NCI-H1105 (cell line): ENCODE measurements at places on chromosomes 5 and 9.

DNA sequence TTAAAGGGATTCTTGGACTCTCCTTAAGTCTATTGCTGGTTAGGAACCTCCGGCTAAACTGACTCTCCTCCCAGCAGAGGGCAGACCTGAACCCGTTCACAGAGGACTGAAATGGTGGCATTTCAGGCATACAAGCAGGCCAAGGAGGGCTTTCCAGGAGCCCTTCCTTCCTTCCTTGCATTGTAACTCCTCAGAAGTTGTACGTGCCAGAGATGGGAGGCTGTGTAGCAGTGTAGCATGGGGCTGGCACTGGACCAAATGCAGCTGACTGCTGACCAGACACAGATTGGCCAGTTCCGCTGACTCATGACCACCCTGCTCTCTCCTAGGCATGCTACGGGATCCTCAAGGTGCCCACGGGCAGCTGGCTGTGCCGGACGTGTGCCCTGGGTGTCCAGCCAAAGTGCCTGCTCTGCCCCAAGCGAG is 36.4 kb downstream of the JADE2 start:
- DNase-seq: no peak

DNA sequence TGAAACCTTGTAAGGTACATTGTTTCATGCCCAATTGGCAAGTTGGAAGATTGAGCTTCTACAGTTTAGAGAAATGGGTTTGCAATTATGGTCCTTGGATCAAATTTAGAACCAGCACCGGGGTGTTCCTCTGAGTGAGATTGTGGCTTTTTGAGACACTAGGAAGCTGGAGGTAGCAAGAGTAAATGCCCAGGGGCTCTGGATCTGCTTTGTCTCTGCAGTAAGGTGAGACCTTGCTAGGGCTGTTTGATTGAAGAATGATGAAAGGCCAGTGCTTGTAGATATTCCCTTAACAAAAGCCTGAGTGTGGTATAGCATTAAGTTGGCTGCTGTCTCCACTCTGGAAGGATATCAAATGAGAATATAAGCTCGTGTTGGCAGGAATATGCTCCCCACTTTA is 36.0 kb downstream of the WWC1 start:
- DNase-seq: no peak

GRCh38 chr5:64612344-64612961 is 77.8 kb upstream of the SHISAL2B start:
- DNase-seq: peak; percentile 36

- DNase-seq: no peak
Measured at GRCh38 chr5:146001544-146002190, 65.3 kb downstream of the SH3RF2 start.

- DNase-seq: no peak
Measured at GRCh38 chr5:83524345-83524744, 52.8 kb downstream of the VCAN start.

DNA sequence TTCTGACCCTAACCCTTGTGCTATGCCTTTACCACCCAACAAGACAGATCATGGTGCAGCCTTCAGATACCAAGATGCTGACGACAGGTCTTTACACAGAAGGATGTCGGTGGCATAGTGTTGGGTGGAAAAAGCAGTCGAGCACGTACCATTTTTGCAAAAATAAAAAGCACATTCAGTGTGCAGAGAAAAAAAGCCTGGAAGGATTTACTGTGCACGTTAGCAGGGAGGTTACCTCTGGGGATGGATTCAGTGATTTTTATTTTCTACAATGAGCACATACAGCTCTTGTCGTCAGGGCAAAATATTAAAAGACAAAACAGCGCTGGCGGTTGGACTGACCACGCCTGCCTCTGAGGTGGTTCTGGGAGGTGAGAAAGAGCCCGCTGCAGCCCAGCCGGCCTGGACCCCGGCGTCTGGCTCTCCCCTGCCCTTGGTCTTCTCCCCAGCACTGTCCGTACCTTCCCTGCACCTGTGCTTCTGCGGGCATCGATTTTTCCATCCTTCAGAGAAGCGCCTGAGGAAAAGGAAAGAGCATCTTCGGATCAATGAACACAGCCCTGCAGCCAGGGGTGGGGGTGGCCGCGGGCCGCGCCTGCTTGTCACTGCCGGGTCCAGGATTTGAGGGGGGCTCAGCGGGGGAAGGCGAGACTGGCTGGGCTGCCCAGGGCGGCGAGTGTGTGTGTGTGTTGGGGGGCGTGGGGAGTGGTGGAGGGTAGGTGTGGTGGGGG is 200.0 kb upstream of the IER5L start:
- no peak for DNase-seq

DNA sequence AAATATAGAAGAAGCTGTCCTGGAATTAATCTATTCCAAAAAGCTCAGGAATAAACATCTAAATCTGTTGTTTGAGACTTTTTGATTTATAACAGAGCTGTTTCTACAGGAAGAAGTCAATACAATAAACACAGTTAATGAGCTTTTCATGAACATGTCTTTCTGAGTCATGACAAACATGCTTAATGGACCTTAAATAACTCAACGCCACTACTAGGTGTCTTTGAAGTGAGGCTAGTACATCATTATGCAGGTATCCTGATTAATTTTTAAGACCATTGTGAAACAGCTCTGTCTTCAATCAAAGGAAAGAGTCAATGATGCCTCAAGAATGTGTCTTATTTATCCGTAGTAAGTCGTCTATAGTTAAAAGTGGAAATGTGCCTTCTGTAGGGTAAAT is 131.6 kb downstream of the GABRB2 start:
- DNase-seq: no peak

DNA sequence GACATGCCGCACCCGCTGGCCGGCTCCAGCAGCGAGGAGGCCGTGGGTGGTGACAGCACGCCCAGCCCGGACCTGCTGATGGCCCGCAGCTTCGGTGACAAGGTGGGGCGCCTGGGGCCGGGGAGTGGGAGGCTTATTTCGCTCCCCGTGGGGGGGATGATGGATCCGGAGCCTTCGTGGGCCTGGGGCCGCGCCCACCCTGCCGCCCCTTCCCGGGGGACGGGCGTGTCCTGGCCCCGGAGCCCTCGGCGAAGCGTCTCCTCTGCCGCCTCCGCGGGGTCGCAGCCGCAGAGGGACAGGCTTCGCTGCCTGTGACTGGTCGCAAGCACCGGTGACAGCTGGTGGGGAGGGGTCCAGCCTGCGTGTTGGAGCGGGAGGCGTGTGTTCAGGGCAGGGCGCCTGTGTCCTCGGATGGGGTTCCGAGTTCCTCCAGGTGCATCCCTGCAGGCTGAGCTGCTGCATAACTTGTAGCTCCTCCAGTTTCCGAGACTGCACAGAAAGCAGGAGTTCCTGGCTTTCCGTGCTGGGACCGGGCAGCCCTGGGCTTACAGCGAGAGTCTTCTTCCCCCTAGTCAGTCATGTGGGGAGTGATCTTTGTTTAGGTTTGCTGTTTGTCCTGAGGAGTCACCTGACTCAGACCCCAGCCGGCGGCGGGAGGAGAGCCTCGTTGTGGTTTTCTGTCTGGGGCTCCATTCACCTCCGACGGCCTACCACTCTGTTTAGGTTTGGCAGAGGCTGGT is 666 bp downstream of the SNX30 start:
- DNase-seq: peak; percentile 46

- no peak for DNase-seq
Measured at GRCh38 chr9:30198463-30199309, 2185.8 kb upstream of the ACO1 start.

GRCh38 chr5:172943906-172944305 is 15.3 kb upstream of the RPL26L1 start:
- no peak for DNase-seq

DNA sequence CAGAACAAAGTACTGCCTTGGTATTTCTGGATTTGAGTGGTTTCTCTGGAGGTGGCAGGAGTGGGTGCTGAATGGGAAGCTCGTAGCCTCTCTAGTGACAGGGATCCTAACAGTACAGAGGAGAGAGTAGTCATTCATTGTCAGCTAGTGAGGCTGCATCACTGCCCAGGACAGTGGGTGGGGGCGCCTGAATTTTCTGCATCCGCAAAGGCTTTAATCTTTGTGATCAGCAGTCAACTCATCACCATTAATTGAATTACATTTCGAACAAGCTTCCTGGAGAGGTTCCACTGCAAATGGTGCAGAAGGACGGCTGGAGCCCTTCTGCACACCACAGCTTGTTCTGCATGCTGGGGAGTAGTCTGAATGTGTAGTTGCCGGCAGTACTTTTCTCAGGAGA is 77.5 kb downstream of the HSPA4 start:
- DNase-seq: no peak
